ENCODE measurements at places on chromosomes 5 and 9.

DNA sequence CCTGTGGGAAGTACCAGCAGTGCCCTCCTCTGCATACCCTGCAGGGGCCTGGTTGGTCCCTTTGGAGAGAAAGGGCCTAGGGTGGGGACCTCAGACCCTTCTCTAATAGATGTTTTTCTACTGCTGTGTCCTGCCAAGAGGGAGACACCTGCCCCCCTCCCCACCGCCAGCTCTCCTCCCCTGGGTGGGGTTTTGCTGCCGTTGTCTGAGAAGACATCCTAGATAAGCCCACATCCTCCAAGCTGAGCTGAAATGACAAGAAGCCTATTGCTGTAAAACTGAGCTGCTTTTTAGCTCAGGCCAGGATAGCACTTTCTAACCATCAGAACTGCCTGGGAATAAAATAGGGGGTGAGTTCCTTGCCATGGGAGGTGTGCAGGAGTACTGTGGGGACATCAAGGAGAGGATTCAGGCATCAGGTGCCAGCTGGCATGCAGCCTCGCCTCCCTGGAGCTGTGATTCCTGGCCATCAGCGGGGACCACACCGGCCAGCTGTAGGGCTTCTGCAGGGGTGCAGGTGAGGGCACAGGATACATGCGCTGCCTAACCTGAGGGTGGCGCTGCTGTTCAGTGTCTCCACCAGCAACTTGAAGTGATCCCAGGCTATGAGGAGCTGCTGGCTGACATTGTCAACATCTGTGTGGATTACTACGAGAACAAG, 37.9 kb downstream of the CYFIP2 start:
- no peaks in the 10 kb centered on the region for H3K4me1 ChIP-seq
- no peak for DNase-seq
- H3K4me3 ChIP-seq: no peak overlapping the region
- no peak overlapping the region for H3K27ac ChIP-seq

DNA sequence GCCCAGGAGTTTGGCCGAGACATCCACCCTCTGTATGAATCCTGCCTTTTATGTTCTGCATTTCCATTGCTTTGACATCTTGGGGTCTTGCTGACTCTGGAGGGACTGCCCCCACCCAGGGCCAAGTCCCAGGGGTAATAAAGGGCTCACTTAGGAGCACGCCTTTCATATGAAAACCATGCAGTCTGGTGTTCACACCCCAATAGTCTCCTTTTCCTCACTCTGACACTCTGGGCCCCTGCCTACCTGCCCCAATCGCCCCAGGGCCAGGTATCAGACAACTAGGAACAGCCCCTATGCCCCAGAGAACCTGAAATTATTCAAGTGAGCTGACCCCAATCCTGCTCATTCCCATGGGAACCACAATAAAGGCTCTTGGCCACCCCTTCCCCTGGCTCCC, 33.1 kb upstream of the RAPGEF1 start:
- no peak overlapping the region for H3K4me3 ChIP-seq
- no peaks in the 10 kb centered on the region for H3K36me3 ChIP-seq
- DNase-seq: no peak
- no peaks in the 10 kb centered on the region for H3K4me1 ChIP-seq

DNA sequence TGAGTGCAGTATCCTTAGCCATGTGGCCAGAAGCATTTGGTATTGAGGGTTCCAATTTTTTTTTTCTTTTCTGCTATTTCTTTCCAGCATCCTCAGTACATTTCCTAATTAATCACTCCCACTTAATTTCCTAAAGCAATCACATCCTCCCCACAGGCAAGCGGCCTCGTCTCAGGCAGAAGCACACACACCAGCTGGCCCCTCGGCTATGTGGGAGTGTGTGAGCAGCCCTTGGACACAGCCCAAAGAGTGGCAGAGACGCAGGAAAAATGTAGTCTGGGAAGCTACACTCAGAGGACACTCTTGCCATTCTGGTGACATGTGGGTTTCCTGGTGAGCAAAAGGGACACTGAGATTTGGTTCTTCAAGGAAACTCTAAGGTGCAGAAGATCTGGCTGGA, 20.7 kb downstream of the SLIT3 start:
- no peaks in the 10 kb centered on the region for H3K27me3 ChIP-seq
- no peaks in the 10 kb centered on the region for H3K36me3 ChIP-seq
- DNase-seq: no peak
- H3K4me3 ChIP-seq: no peak overlapping the region
- H3K4me1 ChIP-seq: no peaks in the 10 kb centered on the region
- H3K27ac ChIP-seq: no peak overlapping the region

GRCh38 chr5:156623381-156624040, 226.6 kb upstream of the PPP1R2B start:
- H3K4me3 ChIP-seq: no peak overlapping the region
- H3K27ac ChIP-seq: no peak overlapping the region
- no peaks in the 10 kb centered on the region for H3K4me1 ChIP-seq
- no peaks in the 10 kb centered on the region for H3K27me3 ChIP-seq
- no peak for DNase-seq

DNA sequence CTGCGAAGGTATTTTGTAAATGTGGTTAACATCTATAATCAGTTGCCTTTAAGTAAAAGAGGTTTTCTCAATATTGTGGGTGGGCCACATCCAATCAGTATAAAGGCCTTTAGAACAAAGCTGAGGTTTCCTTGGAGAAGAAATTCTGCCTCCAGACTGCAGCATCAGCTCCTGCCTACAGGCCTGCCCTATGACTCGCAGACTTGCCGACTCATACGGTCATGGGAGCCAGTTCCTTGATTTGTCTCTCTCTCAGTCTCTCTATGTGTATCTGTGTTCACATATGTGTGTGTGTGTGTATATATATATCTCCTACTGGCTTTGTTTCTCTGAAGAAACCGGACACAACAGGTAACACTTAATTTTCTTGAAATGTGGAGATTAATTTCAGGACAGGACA, 45.3 kb downstream of the SLC36A1 start:
- no peaks in the 10 kb centered on the region for H3K4me1 ChIP-seq
- no peak overlapping the region for H3K4me3 ChIP-seq
- H3K27me3 ChIP-seq: no peaks in the 10 kb centered on the region
- no peak for DNase-seq

GRCh38 chr5:141135030-141135717, at the start of gene PCDHB5:
Gene PCDHB5, plus strand, starts transcription at chr5:141135206. Its CDS starts 229 bp downstream, at chr5:141135435.
- no peak for DNase-seq
- peak within 1 kb of the TSS; percentile 34 for H3K4me3 ChIP-seq
- H3K27me3 ChIP-seq: no peaks in the 10 kb centered on the region
- H3K36me3 ChIP-seq: peaks cover 10% of the 10 kb centered on the region
- H3K4me1 ChIP-seq: no peaks in the 10 kb centered on the region

DNA sequence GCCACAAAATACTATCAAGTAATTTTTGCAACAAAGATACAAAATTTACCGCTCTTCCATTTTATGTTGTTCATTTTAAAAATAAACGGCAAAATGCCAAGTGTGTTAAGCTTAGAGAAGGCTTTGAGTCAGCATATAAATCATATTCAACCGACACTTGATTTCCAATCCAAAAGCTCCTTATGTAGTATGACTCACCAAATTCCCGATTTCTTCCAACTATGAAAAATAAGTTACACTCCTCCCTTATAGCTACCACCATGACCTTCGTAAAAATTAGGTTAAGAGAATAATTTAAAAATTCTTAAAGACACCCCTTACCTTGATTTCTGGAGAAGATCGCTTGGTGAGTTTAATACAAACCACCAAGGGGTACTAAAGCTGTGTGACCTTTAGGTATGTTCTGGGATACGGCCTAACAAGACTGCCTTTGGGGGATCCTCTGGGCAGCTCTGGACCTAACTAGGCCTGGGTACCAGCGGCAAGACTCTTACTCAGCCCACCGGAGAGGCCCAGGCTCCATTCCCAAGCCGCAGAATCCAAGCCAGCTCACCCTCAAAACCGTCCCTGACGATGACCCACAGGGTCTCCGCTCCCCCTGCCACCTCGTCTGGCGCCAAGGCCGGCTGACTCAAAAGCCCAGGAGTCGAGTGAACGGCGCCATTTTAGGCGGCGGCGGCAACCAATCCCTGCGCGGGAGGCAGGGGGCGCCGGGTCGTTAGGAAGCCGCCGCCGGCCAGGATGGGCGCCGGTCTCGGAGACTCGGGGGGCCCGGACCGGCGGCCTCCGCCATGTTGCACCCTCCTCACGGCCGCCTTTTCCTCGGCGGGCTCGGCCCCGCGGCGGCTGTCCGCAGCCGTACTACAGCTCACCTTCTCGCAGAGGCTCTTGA, 739 bp downstream of the PPP2CA start:
- peak overlapping the region; percentile 93 for H3K4me3 ChIP-seq
- H3K27me3 ChIP-seq: no peaks in the 10 kb centered on the region
- no peaks in the 10 kb centered on the region for H3K36me3 ChIP-seq
- H3K4me1 ChIP-seq: peaks cover 29% of the 10 kb centered on the region

GRCh38 chr5:51468196-51468595, 84.9 kb downstream of the ISL1 start:
- DNase-seq: no peak
- no peak overlapping the region for H3K27ac ChIP-seq
- H3K4me3 ChIP-seq: no peak overlapping the region
- H3K27me3 ChIP-seq: no peaks in the 10 kb centered on the region

DNA sequence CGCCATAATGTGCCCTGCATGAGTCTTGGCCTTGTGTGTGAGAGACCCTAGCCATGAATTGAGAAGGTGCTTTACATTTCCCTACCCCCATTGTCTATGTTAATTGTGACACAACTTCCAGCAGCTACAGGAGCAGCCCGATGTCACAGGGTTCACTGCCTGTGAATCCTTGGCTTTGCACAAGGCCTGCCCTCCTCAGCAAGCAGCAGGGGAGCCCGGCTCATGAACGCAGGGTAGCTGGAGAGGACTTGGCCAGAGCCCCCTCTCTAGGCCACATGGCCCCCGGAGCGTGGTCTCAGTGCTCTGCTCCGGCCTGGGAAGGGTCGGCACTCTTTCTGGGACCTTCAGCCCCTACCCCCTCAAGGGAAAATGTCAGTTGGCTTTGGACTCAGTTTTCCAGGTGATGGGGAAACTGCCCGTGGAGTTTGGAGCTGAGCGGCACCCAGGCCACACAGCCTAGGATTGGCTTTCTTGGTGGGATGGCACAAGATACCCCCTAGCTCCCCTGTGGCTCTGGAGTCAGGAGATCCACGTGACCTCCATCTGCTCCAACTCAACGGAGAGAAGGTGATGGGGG, 160.8 kb downstream of the DAB2IP start:
- DNase-seq: no peak
- H3K27ac ChIP-seq: no peak overlapping the region
- H3K4me3 ChIP-seq: no peak overlapping the region
- H3K4me1 ChIP-seq: no peaks in the 10 kb centered on the region
- H3K36me3 ChIP-seq: no peaks in the 10 kb centered on the region
- H3K27me3 ChIP-seq: no peaks in the 10 kb centered on the region

DNA sequence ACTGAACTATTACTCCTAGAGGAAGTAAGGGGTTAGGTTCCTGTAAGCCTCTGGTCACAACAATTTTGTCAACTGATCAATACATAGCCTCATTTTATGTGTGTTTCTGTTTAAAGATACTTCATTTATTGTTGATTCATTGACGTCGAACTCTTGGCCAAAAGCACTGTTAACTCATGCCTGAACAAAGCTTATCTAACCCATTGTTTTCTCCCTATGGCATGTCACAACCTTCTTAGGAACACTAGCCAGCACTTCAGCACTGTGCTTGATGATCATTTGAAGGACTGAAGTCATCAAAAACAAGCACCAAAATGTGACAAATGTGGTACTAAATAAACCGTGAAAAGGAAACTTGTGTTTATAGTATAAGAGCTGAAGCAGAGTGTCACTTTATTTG, 13.5 kb downstream of the CNTLN start:
- no peaks in the 10 kb centered on the region for H3K27me3 ChIP-seq
- peaks cover 29% of the 10 kb centered on the region for H3K36me3 ChIP-seq
- H3K4me3 ChIP-seq: no peak overlapping the region
- H3K4me1 ChIP-seq: no peaks in the 10 kb centered on the region
- H3K27ac ChIP-seq: no peak overlapping the region
- no peak for DNase-seq

GRCh38 chr5:58201922-58202648, 257.8 kb downstream of the PLK2 start:
- no peaks in the 10 kb centered on the region for H3K36me3 ChIP-seq
- no peaks in the 10 kb centered on the region for H3K27me3 ChIP-seq
- H3K4me3 ChIP-seq: no peak overlapping the region
- DNase-seq: no peak
- no peak overlapping the region for H3K27ac ChIP-seq
- H3K4me1 ChIP-seq: peaks cover 4% of the 10 kb centered on the region

DNA sequence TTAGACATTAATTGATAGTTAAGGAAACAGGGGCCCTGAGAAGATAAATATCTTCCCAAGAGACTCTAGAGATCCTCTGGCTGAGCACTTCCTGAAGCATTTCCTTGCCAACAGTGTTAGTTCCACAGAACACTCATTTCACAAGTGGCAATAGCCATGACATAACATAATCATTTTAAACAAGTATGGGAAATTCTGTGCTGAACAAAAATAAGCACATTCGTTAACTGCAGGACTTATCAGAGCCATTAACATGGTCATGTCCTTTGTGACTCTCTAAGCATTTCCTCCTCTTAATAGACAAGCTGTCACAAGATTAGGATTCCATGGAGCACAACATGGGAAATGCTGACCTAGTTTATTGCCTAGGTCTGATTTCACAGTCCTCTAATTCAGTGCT, 184.9 kb downstream of the SNX18 start:
- no peak overlapping the region for H3K4me3 ChIP-seq
- peak overlapping the region; percentile 71 for H3K27ac ChIP-seq
- DNase-seq: no peak
- H3K4me1 ChIP-seq: peaks cover 47% of the 10 kb centered on the region

GRCh38 chr5:63053019-63053638, 474.5 kb downstream of the LRRC70 start:
- H3K27ac ChIP-seq: no peak overlapping the region
- DNase-seq: peak; percentile 63

DNA sequence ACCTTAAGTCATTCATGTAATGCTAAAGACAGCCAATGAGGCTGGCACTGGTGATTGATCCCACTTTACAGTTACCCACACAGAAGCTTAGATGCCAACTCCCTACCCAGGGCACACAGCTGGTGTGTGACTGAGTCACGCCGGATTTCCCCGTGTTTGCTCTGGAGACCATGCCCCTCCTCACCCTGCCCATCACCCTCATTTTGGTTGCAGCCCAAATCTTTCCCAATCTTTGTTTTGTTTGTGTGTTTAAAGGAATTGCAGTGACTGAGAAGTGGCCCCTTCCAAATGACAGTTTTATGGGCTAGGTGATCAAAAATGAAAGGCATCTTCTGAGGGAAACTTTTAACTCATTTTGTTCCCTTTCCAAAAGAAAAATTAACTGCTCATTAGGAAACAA, 10.9 kb downstream of the FBXL7 start:
- H3K27me3 ChIP-seq: no peaks in the 10 kb centered on the region
- no peaks in the 10 kb centered on the region for H3K36me3 ChIP-seq
- H3K27ac ChIP-seq: peak overlapping the region; percentile 23
- no peak overlapping the region for H3K4me3 ChIP-seq

GRCh38 chr5:121797681-121798518, 53.8 kb upstream of the FTMT start:
- DNase-seq: no peak
- H3K4me3 ChIP-seq: no peak overlapping the region
- H3K36me3 ChIP-seq: no peaks in the 10 kb centered on the region
- H3K27ac ChIP-seq: no peak overlapping the region
- no peaks in the 10 kb centered on the region for H3K4me1 ChIP-seq

GRCh38 chr9:100689635-100690034, 111.8 kb downstream of the CAVIN4 start:
- H3K27ac ChIP-seq: no peak overlapping the region
- H3K4me1 ChIP-seq: no peaks in the 10 kb centered on the region
- no peaks in the 10 kb centered on the region for H3K36me3 ChIP-seq
- H3K27me3 ChIP-seq: no peaks in the 10 kb centered on the region
- H3K4me3 ChIP-seq: no peak overlapping the region
